Right forelimb (tissue), 1 donor: ENCODE measurements at places on chromosomes 7 and 10.

- no peak for DNase-seq
These were observed 150.8 kb upstream of the NPS start for GRCh38 chr10:127398140-127398970.

DNA sequence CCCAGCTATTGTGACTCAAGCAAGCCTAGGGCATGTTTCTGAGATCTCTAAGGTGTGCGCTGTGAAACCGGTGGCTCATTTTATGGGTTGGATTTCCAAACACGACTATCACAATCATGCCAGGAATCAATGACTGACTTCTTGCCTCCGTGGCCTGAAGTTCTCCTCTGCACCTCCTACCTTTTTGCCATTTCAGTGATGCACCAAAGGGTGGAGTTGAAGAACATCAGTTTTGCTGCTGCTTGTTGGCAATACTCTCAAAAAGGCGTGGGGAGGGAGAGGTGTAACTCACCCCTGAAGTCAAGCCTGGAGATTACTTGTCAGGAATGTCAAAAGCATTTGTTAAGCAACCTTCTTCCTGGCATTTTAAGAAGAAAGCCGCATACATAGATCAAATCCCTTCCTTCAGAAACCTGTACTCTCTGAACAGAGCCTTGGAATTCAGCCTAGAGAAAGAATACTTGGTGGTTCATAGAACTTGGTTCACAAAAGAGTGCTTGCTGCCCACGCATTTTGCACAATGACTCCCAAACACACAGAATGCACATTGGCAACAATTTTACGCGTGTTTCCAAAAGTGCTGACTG, 41.0 kb downstream of the KIAA1217 start:
- no peak for DNase-seq

GRCh38 chr7:139706837-139707236, 71.0 kb downstream of the HIPK2 start:
- no peak for DNase-seq

DNA sequence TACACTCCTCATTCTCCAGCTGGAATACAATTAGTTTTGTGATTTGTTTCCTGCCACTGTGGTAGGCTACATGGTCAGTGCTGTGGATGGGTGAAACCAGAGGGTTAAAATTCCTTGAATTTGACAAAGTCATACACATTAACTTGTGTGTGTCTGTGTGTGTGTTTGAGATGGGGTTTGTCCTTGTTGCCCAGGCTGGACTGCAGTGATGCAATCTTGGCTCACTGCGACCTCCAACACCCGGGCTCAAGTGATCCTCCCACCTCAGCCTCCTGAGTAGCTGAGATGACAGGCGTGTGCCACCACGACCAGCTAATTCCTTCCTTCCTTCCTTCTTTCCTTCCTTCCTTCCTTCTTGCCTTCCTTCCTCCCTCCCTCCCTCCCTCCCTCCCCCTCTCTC, 24.8 kb upstream of the GIMAP8 start:
- no peak for DNase-seq

- DNase-seq: no peak
These were observed 337.1 kb downstream of the SUGCT start for GRCh38 chr7:40471891-40472290.

DNA sequence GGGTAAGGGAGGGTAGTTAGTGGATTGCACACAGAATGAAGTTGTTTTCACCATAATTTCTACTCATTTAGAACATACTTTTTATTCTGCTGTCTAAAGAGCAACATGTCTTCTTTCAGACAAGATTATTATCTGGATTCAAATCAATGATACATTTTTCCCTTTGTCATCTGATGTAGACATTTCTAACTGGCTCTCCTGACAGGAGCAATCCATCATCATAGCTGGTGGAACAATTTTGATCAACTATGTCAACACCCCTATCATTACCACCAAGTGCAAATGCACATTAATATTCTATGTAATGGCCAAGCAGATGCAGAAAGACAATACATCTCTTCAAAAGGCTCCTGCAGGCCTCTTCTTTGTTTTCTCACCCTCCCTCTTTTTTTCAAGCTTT, 672.9 kb upstream of the LRRTM3 start:
- DNase-seq: no peak

GRCh38 chr7:38398725-38399321, 125.4 kb upstream of the TARP start:
- DNase-seq: peak; percentile 62

- DNase-seq: peak; percentile 73
These were observed 25.9 kb downstream of the GPRIN2 start for GRCh38 chr10:46530249-46531186.

DNA sequence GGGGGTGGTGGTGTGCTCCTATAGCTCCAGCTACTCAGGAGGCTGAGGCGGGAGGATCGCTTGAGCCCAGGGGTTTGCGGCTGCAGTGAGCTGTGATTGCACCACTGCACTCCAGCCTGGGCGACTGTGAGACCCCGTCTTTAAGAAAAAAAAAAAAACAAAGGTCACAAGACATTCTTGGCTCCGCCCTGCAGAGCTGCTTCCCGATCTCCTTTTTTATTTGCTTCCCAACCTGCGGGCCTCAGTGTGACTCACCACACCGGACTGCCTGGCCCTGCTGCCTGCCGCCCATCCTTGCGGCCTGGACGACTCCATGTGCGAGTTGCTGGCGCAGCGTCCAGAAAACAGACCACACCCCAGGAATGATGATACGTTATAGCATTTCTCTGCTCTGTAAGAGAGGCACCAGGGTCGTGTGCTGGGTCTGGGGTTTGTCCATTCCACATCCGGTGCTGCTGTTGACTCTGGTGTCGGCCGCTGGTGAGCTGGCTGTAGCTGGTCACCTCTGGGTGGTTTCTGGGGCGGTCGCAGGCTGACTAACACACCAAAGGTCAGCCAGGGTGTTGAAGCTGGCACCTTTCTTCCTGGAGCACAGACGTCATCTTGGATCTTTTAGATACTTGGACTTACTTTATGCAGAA, 123.6 kb downstream of the TCF7L2 start:
- DNase-seq: peak; percentile 61

DNA sequence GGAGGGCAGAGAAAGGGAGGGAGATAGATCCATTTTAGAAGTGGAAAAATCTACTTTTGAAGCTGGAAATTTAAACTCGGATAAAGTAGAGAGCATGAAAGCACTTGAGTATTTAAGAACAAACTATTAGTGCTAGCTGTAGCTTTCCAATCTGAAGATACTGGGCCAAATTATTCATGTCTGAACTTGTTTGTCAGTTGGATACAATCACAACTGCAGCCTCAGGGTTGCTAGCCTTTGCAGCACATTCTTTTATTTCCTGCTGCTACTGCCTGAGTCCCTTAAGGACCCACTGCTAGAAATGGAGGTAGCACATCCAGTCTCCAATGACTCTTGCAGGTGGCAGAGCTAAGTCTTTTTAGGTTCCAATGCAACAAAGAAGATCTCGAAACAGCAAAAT, 8.3 kb upstream of the SLC25A13 start:
- DNase-seq: no peak

DNA sequence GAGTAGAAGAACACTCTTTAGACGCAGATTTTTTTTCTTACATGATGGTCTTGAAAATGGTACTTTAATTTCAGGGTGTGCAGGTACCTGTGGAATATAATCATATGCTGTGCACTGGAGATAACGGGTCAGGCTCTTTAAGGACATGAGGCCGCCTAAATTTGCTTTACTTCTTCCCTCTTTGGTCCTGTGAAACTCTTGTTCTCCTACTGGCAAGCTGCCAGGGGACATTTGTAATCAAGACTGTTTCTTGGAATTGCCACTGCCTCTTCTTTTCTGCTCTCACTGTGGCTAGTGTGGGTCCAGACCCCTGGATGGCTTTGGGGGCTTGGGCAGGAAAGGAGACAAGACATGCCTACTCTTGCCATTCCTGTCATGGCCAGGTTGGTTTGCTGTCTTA, 146.0 kb downstream of the SND1 start:
- DNase-seq: no peak

- no peak for DNase-seq
These were observed 232.7 kb downstream of the LRMDA start for GRCh38 chr10:75663947-75664664.

DNA sequence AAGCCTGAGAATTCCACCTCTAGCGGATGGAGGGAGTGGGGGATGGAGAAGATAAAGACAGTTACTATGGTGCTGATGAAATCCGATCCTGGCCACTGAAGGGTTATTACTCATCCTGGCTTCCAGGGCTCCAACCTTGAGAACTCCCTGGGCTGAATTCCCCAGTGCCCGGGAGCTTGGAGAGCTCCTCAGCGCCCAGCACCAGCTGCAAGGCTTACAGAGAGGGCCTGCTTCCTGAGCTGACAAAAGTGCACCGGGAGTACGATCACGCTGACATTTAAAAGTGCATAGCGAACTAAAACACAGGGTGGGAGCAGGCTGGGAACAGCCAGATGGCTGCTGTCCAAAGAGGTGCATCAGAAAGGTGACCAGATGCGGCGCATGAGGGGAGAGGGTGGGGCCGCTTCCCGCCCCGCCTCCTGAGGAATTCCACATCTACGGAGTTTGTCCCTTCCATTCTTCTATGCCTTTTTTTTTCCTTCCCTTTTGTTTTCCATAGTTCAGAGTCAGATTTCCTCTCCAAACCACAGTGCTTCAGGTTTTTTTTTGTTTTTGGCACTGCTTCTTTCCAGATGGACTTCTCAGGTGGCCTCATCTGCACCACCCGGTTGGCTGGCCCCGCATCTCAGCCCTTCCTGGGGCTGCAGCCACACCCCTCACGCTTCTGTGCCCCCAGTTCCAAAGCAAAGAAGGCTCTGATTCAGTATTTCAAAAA, 62.4 kb upstream of the MKRN1 start:
- peak; percentile 78 for DNase-seq

DNA sequence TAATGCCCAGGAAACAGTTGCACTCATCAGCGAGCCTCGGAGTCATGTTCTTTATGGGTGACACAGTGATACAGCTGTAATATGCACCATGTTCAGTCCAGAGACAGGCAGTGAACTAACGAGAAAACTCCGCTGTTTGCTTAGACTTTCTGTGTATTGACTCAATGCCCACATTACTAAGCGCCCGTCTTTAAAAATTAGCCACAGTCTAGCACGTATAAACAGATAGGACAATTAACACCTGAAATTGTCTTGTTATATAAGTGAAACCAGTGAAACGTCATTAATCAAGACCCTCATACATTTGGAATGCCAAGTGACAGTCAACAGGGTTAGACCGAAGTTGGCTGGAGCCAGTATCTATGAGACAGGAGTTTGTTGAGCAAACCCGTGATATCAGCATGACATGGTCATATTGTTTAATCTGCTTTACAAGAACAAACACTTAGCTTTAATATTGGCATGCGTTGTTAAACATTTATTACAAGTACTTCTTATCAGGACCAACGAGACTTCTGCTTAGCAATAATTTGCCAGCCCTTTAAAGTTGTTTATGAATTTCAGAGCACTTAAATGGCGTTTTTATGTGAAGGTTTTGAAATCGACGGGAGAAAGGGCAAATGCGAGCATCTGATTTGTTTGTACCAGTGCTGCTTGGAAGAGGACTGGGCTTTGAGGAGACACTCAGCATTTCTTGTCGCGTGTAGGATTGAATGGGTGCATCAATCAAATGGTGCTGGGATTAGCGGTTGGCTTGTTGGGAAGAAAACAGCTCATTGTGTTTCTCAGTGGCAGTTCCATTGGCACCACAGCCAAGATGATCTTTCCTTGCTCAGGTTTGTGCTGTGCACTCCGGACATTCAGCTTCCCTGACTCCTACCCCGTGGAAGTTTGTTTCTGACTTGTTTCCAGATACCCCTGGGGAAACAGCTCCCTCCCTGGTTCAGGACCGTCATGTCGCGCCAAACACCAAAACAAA, 56.3 kb downstream of the CAMK1D start:
- no peak for DNase-seq

GRCh38 chr10:113859261-113859660, 4.8 kb downstream of the NHLRC2 start:
- DNase-seq: no peak

GRCh38 chr10:17115683-17116082, 13.9 kb downstream of the CUBN start:
- no peak for DNase-seq

- no peak for DNase-seq
These were observed 97.7 kb upstream of the DPP6 start for GRCh38 chr7:153954477-153954876.

GRCh38 chr10:31947144-31947926, 18.7 kb upstream of the ARHGAP12 start:
- no peak for DNase-seq

DNA sequence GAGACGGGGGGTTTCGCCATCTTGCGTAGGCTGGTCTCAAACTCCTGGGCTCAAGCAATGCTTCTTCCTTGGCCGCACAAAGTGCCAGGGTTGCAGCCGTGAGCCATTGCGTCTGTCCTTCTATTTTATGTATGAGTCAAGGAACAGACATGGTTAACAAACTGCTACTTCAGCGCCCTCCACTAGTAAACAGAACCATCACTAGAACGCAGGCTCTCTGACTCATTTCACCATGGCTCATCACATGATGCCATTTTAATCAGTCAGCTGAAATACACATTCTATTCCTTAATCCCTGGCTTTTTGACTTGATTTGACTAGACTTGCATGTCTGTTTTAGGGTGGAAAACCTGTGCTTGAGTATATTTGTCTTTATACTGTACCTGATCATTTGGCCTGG, 41.3 kb downstream of the CELF2 start:
- no peak for DNase-seq

DNA sequence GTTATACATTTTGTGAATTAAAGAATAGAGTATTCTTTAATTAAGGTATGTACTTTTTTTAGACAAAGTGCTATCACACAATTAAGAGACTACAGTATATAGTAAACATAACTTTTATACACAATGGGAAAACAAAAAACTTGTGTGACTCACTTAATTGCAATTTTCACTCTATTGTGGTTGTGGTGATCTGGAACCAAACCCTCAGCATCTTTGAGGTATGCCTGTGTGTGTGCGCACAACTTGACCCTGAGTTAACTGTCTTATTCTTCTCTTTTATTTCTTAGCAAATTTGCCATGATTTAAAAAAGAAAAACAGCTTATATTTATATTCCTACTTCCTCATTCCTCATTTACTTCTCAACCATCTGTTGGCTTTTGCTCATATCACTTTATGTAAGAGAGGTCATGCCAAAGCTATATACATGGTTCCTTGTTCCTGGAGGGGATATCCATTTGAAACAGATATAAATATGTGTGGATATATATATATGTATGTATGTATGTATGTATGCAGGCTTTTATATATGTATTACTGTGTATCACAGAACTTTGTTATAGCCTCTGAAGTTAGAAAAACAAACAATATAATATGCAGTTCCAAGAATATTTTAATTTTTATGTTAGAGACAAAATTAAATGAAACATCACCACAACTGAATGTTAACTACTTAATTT, 259.5 kb upstream of the HGF start:
- no peak for DNase-seq

GRCh38 chr10:33139181-33139646, 181.2 kb upstream of the ITGB1 start:
- no peak for DNase-seq

- no peak for DNase-seq
These were observed 19.9 kb downstream of the ANKRD22 start for GRCh38 chr10:88831709-88832108.

DNA sequence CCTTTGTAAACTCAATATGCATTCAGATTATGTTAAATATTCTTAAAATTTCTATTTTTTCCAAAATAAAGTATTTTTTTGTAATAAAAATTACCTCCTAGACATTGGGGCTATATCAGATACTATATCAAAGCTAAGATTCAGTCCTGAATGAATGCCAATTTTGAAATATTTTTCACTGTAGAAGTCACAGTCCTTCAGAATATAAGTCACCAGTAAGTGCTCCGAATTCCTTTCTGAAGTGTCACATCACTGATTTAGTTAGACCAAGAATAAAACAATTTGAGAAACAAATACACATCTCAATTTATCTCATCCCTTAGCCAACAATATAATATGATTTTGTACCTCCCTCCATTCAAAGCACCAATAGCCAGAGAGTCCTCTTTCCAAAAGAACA, 33.9 kb upstream of the GSAP start:
- no peak for DNase-seq

- DNase-seq: no peak
These were observed 282.6 kb upstream of the CACNA2D1 start for GRCh38 chr7:82726038-82726800.
